ENCODE measurements at places on chromosomes 1 and 21. TPM values are rescaled to one million over a fixed set of nuclear protein-coding genes. Genes with fewer than 3 reads are reported as not detected.

CFAP107 gene
- total RNA-seq = not detected

MXRA8 gene
- 221 TPM for total RNA-seq

SLC25A34 gene
- 4.3 TPM for total RNA-seq

RSPH1 gene
- not detected for total RNA-seq

NEK2 gene
- 1.0 TPM for total RNA-seq

DNA sequence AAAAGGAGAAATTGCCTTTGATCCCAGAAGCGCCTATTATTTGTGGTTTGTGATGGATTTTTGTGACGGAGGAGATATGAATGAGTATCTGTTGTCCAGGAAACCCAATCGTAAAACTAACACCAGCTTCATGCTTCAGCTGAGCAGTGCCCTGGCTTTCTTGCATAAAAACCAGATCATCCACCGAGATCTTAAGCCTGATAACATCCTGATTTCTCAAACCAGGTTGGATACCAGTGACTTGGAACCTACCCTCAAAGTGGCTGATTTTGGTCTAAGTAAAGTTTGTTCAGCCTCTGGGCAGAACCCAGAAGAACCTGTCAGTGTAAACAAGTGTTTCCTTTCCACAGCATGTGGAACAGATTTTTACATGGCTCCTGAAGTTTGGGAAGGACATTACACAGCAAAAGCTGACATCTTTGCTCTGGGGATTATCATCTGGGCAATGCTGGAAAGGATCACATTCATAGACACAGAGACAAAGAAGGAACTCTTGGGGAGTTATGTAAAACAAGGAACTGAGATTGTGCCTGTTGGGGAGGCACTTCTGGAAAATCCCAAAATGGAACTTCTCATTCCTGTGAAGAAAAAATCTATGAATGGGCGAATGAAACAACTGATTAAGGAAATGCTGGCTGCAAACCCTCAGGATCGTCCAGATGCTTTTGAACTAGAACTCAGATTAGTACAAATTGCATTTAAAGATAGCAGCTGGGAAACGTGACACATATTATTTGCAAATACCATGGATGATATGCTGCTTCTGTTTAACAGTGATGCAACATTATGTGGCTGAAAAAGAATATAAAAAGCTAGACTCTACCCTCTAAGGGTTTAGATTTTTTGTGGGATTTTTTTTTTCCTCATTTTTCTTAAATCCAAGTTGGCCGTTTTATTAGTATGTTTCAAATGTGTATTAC, 10.5 kb downstream of the PDIK1L start:
- H3K27me3 ChIP-seq = no peaks in the 10 kb centered on the region
- DNase-seq = no peak
- no peaks in the 10 kb centered on the region for H3K4me1 ChIP-seq

DNA sequence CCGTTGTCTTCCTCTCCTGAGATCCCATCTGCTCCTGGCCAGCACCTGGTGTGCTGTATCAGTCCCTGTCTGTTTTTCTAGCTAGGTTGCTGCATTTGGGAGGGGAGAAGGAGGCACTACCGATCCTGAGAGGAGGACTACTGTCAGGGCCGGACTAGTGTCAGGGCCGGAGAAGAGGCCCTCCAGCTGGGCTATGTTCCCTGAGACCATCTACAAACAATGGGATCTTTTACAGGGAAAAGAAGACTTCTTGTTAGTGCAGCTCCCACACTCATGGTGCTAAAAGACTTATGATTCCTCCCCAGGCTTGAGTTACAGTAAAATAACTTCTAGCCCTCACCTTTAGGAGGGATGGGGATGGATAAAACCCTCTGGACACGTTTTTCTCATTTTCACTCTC, 141.0 kb upstream of the TNR start:
- peak overlapping the region; percentile 99 for H3K27ac ChIP-seq
- H3K4me3 ChIP-seq = no peak overlapping the region
- peaks cover 9% of the 10 kb centered on the region for H3K4me1 ChIP-seq
- no peaks in the 10 kb centered on the region for H3K36me3 ChIP-seq

- no peak overlapping the region for H3K4me3 ChIP-seq
- no peaks in the 10 kb centered on the region for H3K4me1 ChIP-seq
- DNase-seq = no peak
- no peaks in the 10 kb centered on the region for H3K36me3 ChIP-seq
- H3K27ac ChIP-seq = no peak overlapping the region
Measured at GRCh38 chr1:37037690-37038089, 3.4 kb upstream of the GRIK3 start.

DNA sequence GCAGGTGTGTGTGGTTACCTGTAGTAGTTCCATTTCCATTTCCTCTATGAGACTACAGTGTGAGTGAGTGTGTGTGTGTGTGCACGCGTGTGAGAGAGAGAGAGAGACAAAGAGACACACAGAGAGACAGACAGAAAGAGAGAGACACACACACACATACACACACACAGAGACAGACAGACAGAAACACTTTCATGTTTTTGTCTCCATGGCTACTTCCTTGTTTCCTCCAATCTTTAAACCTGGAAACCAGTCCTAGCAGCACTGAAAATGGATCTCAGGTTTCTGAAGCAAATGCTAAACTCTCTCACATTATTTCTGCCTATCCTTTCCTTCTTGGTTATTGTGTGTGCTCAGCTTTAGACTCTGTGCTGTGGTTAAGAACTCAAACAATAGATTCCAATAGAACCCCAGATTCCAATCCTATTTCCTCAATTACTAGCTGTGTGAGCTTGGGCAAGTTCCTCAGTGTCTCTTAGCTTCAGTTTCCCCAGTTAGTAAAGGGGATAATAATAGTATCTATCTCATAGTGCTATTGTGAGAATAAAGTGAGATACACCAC, 22.4 kb upstream of the ABCD3 start:
- H3K4me3 ChIP-seq = no peak overlapping the region
- H3K4me1 ChIP-seq = no peaks in the 10 kb centered on the region
- DNase-seq = no peak

DNA sequence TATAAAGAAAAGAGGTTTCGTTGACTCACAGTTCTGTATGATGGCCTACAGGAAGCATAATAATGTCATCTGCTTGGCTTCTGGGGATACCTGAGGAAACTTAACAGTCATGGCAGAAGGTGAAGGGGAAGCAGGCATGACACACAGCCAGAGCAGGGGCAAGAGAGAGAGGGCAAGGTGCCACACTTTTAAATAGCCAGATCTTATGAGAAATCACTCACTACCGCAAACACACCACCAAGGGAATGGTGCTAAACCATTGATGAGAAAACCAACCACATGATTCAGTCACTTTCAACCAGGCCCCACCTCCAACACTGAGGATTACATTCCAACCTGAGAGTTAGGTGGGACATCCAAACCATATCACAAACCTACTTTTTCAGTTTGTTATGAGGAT, 245.9 kb upstream of the SGIP1 start:
- peaks cover 3% of the 10 kb centered on the region for H3K4me1 ChIP-seq
- no peak overlapping the region for H3K4me3 ChIP-seq
- H3K27ac ChIP-seq = no peak overlapping the region
- no peaks in the 10 kb centered on the region for H3K36me3 ChIP-seq

DNA sequence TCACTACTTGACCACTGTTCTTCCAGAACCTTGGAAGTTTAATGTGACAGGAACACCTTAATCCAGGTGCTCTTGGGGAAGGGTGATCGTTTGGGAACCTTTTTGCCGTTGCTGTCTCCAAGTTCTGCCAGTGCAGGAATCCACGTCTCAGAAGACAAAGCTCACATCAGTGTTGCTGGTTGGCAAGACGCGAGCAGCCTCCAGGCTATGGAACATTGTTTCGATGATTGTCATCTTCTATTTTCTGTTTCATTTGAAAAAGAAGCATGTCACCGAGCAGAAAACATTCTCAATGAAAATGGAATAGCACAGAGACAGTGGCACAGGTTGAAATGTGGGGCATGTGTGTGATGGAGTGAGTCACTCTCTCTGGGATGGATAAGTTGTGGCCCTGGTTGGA, 11.7 kb downstream of the STUM start:
- H3K36me3 ChIP-seq = no peaks in the 10 kb centered on the region
- no peaks in the 10 kb centered on the region for H3K27me3 ChIP-seq
- H3K4me1 ChIP-seq = peaks cover 2% of the 10 kb centered on the region
- DNase-seq = no peak
- H3K27ac ChIP-seq = no peak overlapping the region

GRCh38 chr1:66251546-66251945, 282.4 kb upstream of the SGIP1 start:
- no peaks in the 10 kb centered on the region for H3K4me1 ChIP-seq
- H3K4me3 ChIP-seq = no peak overlapping the region
- H3K36me3 ChIP-seq = no peaks in the 10 kb centered on the region
- no peaks in the 10 kb centered on the region for H3K27me3 ChIP-seq

- H3K36me3 ChIP-seq = no peaks in the 10 kb centered on the region
- no peak for DNase-seq
- no peak overlapping the region for H3K27ac ChIP-seq
- H3K4me3 ChIP-seq = no peak overlapping the region
- no peaks in the 10 kb centered on the region for H3K27me3 ChIP-seq
Measured at GRCh38 chr1:182330303-182330702, 61.3 kb downstream of the GLUL start.

DNA sequence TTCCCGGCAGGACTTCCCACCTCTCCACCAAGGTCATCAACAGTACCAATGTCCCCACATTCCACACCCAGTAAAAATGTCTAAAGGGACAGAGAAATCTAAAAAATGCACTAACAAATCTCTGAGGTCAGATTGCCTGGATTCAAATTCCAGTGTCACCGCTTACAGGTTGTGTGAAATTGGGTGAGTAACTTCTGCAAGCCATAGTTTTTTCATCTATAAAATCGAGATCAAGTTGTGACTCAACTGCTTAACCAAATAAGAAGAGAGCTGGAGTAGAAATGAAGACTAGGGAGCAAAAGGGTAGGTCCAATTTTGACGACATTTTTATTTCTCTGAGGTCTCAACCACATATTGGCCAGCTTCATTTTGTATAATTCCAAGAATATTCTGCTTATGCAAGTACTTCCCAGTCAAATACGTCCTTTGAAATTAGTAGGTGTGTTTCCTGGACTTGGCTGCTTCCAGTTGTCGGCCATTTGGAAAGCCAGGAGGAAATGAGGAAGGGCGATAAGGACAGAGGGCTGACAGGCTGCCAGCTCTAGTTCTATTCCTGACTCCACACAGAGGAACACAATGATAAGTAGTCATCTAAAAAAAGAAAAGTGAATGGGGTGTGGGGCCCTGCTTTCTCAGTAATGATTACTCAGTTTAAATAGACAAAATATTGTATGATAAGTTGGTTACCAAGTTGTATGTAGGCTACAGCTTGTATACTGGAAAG, 57.7 kb upstream of the ZC3H11B start:
- H3K27me3 ChIP-seq = no peaks in the 10 kb centered on the region
- H3K36me3 ChIP-seq = no peaks in the 10 kb centered on the region
- no peak for DNase-seq
- no peak overlapping the region for H3K27ac ChIP-seq
- no peaks in the 10 kb centered on the region for H3K4me1 ChIP-seq
- H3K4me3 ChIP-seq = no peak overlapping the region

GRCh38 chr1:183635099-183635605, 431 bp downstream of the ARPC5 start:
- no peaks in the 10 kb centered on the region for H3K36me3 ChIP-seq
- peak; percentile 84 for DNase-seq
- H3K4me1 ChIP-seq = no peaks in the 10 kb centered on the region
- peak overlapping the region; percentile 85 for H3K27ac ChIP-seq
- peak overlapping the region; percentile 60 for H3K4me3 ChIP-seq

DNA sequence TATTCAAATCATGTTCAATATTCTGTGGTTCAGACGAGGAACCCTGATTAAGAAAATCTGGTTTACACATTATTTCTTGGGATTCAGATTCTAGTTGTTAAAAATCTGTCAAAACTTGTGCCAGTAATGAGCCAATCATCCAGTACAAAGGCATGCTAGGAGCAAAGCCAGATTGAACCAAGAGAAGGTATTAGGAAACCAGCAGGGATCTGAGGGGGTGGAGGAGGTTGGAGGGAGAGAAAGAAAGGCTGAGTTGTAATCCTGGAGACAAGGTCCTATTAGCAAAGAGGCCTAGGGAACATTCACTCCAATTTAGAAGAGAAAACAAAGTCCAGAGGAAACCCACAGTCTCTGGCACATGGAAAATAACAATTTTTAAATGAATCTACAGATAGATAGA, 352.9 kb downstream of the LTN1 start:
- no peak for DNase-seq
- no peak overlapping the region for H3K4me3 ChIP-seq
- H3K27me3 ChIP-seq = no peaks in the 10 kb centered on the region

GRCh38 chr1:26529405-26529654, 231 bp upstream of the RPS6KA1 start:
- DNase-seq = no peak
- no peaks in the 10 kb centered on the region for H3K27me3 ChIP-seq
- no peaks in the 10 kb centered on the region for H3K36me3 ChIP-seq
- H3K27ac ChIP-seq = no peak overlapping the region
- peak overlapping the region; percentile 68 for H3K4me3 ChIP-seq

DNA sequence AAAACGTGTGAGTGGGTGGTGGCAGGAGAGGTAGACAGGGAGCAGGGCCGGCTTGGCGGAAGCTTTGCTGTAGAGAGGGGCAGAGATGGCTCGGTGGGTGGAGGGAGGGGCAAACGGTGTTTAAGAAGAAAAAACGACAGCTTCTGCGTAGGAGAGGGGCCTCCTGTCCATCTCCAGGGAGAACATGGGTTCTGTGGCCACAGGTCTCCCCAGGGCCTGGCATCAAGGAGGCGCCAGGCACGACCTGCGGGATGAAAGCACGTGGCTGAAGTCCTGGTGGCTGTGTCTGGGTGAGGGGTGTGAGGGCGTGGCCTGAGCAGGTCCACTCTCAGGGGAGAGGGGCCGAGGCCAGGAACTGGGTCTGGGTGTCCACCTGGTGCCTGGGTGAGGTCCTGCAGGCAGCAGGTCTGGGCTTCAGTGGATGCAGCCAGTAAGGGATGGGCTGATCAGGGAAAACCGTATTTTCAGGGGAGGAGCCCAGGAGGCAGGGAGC, 940 bp upstream of the PRKCZ start:
- H3K36me3 ChIP-seq = no peaks in the 10 kb centered on the region
- H3K27me3 ChIP-seq = no peaks in the 10 kb centered on the region
- DNase-seq = no peak
- no peak overlapping the region for H3K27ac ChIP-seq
- H3K4me1 ChIP-seq = no peaks in the 10 kb centered on the region

DNA sequence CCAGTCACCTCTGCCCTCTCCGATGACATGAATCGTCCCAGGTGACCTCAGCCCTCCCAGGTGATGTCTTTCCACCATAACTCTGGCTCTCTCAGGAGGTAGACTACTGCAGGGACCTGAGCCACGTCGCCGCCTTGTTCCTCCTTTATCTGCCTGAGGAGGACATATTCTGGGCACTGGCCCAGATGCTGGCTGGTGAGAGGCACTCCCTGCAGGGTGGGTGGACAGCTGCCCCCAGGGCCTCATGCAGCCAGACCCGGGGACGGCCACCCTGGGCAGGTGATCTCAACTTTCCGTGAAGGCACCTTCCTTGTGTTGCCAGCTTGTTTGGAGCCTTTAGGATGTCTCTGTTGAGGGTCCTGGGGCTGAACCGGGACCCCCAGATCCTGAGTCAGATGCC, 13.9 kb upstream of the ZBTB17 start:
- no peak overlapping the region for H3K4me3 ChIP-seq
- no peaks in the 10 kb centered on the region for H3K4me1 ChIP-seq

GRCh38 chr1:218809625-218810024, 364.1 kb upstream of the LYPLAL1 start:
- no peak overlapping the region for H3K4me3 ChIP-seq
- H3K27ac ChIP-seq = no peak overlapping the region
- DNase-seq = no peak
- no peaks in the 10 kb centered on the region for H3K36me3 ChIP-seq

- H3K27ac ChIP-seq = no peak overlapping the region
- no peak for DNase-seq
- no peak overlapping the region for H3K4me3 ChIP-seq
- H3K4me1 ChIP-seq = no peaks in the 10 kb centered on the region
- H3K36me3 ChIP-seq = no peaks in the 10 kb centered on the region
Measured at GRCh38 chr1:244265507-244265906, 186.2 kb downstream of the ADSS2 start.
